Uterine smooth muscle cell (primary cell): ENCODE measurements at places on chromosomes 1 and 21. TPM values are rescaled to one million over a fixed set of nuclear protein-coding genes. Genes with fewer than 3 reads are reported as not detected.

The TEDDM1 gene
- not detected in 2 replicates for total RNA-seq

The FAM72C gene
- 0.25 and 2.0 TPM in 2 replicates for total RNA-seq

The ZNF683 gene
- not detected in 2 replicates for total RNA-seq

The IRF6 gene
- total RNA-seq = 0.44 and 0.62 TPM in 2 replicates

The OBSCN gene
- total RNA-seq = 10.7 and 31.2 TPM in 2 replicates

The TRIM45 gene
- total RNA-seq = 5.4 and 6.3 TPM in 2 replicates

The MSTO1 gene
- 35.9 and 51.4 TPM in 2 replicates for total RNA-seq

The ASAP3 gene
- total RNA-seq = 23.6 and 50.6 TPM in 2 replicates

The PAQR6 gene
- total RNA-seq = 0.22 and 0.37 TPM in 2 replicates

The APCS gene
- total RNA-seq = not detected in 2 replicates

The GUCA2A gene
- total RNA-seq = not detected in 2 replicates

The GNG4 gene
- total RNA-seq = 2.7 and 3.0 TPM in 2 replicates

The UTS2 gene
- 0.12 TPM in 1 of 2 replicates, not detected in the other for total RNA-seq

The OPTC gene
- total RNA-seq = not detected in 2 replicates

The RGSL1 gene
- not detected in 2 replicates for total RNA-seq
